ENCODE measurements at places on chromosomes 6 and 20. TPM values are rescaled to one million over a fixed set of nuclear protein-coding genes. Genes with fewer than 3 reads are reported as not detected.

The SCUBE3 gene
- 0.37 TPM for total RNA-seq

The PLA2G7 gene
- 1.8 TPM for total RNA-seq

The SLC26A8 gene
- not detected for total RNA-seq

The BMP5 gene
- 2.4 TPM for total RNA-seq

The IRAK1BP1 gene
- 7.5 TPM for total RNA-seq

The PPP1R18 gene
- 44.0 TPM for total RNA-seq

DNA sequence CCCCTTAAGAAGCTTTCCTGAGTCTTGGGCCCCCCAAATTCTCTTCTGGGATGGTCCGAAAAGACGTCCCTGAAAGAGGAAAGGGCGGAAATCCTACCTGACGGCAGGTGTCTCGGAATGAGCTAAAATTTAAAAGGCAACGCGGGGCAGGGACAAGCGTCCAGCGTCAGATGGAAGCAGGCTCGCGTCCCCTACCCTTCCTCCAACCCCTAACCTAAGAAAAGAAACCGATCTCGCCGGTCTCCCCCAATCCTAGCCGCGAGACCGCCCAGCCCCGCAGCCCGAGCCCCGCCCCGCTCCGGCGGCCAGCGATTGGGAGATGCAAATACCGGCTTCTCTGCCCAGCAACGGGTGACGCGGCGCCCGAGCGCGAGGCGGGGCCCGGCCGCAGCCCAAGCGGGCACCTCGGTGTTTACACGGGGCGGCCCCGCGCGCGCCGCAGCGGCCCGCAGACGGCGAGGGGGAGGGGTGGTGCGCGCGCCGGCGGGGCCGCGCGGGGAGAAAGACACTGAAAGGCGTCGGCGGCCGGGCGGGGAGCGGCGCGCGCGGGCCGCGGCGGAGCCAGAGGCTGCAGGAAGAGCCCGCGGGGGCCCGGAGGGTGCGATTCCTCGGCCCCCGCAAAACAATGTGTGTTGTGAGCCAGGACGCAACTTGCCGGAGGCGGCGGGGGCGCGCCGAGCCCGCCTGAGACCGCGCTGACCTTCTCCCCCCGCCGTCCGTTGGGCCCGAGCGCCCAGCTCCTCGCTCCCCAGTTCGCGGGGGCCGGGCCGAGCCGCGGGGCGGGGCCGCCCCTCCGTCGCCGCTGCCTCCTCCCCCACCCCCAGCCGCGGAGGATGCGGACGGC, at the start of gene SOX12:
SOX12 (plus strand) TSS at position 508 of the 844 bp plus-strand sequence. CDS start 373 bp downstream, outside the sequence.
- peak; percentile 98 for DNase-seq

- DNase-seq: no peak
These were observed 4.0 kb upstream of the PTPN1 start for GRCh38 chr20:50506270-50506579.

DNA sequence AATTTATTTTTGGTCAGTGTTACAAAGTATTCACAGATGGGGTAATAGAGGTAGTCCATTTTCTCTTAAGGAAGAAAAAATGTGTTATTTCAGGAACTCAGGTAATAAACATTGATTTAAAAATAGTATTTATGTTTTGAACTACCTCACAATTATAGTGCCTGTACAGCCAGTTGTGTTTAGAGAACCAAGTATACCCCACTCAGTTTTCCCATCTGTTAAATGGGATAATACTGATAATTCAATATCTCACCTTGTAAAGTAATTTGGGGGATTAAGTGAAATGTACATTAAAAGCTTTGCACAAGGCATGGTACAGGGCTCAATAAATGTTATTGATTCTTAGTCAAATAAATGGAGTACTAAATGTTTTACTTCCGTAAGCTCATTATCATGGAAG, 4.7 kb downstream of the ZNF451 start:
- no peak for DNase-seq

GRCh38 chr20:22346716-22347115, 237.7 kb downstream of the FOXA2 start:
- no peak for DNase-seq

DNA sequence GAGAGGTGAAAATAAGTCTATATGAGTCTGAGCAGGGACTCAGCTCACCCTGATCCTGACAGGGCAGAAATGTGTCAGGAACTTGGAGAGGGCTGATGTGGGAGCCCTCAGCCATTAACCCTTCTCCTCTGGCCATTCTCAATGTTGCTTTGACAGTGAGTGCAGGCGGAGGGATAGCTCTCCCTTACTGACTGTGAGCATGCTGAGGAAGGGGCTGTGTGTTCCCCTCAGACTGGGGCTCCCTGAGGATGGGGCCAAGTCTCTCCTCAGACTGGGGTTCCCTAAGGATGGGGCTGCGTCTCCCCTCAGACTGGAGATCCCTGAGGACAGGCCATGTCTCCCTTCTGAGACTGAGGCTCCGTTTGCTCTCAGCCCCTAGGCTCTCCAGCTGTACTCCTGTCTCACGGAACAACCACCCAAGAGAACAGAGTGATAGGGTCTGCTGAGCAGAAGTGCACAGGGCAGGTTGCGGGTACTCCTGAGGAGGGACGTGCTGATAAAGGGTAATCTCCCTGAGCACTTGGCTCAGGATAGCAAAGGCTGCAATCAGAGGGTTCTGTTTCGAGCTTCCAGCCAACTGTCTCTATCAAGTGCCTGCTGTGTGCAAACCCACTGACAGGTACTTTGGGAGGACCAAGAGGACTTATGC, 141.0 kb downstream of the MRPL14 start:
- DNase-seq: no peak

DNA sequence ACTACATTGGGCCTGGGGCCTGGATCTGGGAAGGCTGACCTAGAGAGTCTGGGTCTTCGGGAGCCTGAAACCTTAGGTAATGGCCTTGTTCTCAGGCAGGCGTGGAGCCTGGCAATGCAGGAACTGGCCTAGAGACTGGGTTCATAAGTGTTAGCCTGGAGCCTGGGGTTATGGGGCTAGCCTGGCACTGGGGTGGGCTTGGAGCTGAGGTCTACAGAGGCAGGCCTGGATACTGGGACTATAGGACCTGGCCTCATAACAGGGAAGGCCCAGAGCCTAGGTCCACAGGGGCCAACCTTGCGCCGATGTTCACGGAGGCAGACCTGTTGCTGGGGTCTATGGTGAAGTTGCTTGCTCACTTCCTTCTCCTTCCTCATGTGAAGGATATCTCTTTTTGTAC, 843.8 kb upstream of the GJE1 start:
- DNase-seq: no peak

GRCh38 chr6:34020807-34021553, 124.9 kb downstream of the GRM4 start:
- DNase-seq: no peak

GRCh38 chr6:8513174-8513573, 77.8 kb upstream of the SLC35B3 start:
- no peak for DNase-seq

DNA sequence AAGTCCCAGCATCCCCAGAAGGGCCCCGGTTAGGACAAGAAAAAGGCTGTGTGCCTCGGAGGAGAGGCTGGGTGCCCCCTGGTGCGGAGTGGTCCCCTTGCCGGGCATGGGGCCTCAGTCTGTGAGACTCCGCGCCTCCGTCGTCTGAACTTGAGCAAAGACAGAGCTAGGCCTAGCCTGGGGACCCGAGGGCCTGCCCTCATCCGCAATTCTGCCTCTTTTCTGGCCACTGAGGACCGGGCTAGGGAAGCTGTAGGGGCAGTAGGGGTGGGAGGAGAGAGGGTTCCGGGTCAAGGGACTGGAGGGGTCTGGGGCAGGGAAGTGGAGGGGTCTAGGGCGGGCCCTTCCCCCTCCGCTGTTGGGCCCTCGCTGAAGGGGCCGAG, 550 bp upstream of the HSPA12B start:
- no peak for DNase-seq

GRCh38 chr6:140620496-140620895, 1246.0 kb upstream of the CITED2 start:
- no peak for DNase-seq
